ENCODE measurements at places on chromosomes 6 and 20.

DNA sequence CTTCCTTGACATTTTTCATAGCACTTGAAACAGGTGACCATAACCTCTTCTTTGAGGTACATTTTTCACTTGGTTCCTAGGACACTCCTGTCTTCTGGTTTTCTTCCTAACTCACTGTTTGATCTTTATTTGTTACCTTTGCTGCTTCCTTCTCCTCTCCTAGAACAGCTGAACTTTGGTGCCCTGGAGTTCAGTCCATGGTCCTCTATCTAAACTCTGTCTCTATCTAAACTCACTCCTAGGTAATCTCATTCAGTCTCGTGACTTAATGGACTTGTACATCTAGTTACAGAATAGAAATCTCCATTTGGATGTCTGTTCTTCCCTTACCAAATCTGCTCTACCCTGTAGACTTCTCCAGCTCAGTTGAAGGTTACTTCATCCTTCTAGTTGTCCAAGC lies 73.7 kb downstream of the SHPRH start:
- DNase-seq, result no peak

DNA sequence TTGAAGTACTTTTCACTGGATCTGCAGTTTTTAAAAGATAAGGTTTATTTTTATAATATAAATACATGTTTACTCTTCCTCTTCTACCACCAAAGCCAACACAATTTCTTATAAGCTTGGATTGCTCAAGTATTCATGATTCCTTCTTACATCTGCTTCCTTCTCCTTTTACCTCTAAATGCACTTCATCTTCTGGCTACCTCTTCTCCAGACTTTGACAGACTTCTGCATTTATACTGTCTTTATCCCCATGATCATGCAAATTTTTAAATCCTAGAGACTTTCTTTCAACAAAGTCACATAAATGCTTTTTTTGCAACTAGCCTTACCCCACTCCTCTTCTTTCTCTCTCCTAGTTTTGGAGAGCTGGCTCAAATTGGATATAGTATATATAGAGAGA lies 142.9 kb downstream of the TFAP2B start:
- DNase-seq, result no peak

- DNase-seq, result no peak
Observed at GRCh38 chr20:47810116-47810677, 24.9 kb upstream of the SULF2 start.

DNA sequence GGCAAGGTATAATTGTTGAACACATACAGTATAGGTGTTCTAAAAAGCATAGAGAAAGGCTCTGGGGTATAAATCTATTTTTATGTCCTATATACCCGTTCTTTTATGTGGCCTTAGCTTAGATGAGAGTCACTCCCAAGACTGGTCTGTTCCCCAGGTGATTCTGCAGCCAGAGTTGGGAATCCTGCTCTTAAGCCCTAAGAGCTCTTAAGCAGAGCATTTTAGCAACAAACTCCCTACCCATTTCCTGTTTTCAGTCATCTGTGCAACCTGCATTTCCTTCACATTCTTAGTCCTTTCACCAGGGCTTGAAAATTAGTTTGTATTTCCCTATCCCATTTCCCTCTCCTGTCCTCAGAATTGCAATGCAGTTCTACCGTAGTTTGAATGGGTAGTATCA lies 166.1 kb downstream of the HS3ST5 start:
- DNase-seq, result no peak

DNA sequence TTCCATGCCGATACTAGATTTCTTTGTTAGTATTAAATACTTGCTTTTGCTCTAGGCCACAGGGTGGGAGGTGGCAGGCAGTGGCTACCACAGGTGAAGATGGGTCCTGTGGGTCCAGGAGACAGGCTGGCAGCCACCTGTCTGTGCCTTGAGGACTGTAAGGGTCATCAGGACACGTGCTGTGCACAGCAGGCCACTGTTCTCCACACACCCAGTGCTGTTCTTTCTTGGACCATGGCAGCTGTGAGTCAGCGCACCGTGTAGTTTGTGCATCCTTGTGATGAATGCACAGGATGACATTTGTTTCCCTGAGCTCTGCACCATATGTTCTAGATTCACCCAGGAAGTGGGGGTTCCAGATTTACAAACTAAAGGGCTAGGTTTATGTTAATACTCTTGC lies 317.0 kb downstream of the ZFAND3 start:
- no peak for DNase-seq

DNA sequence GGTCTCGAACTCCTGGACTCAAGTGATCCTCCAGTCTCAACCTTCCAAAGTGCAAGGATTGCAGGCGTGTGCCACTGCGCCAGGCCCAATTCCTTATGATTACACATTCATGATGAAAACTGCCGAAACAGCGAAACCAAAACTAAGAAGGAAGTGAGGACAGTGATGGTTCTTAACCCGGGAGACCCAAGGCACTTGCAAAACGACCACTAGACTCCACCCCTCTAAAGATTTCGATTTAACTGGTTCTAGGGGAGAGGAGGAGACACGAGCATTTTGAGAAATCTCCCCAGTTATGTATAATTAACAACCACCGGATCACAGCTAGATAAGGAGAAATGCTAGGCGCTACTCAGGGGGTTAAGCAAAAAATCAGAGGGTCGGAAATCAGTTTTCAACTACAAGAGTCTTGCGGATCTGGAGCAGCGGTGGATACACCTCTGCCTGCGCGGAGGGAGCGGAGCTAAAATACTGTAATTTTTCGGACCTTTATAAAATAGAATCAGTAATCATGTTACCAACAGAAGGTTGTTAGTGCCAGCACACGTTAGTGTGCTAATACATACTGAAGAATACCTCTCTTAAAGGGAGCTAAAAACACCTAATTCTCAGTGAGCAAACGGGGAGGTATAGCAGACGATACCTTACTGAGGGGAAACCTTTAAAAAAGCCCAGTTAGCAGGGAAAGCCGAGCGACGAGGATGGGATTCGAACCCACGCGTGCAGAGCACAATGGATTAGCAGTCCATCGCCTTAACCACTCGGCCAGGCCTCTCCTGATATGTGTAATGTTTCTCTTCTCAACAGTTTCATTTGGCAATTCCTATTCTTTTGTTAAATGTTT lies 60.0 kb upstream of the BTN3A2 start:
- DNase-seq, result no peak

GRCh38 chr6:111777357-111777756 lies 95.9 kb downstream of the FYN start:
- DNase-seq, result no peak

DNA sequence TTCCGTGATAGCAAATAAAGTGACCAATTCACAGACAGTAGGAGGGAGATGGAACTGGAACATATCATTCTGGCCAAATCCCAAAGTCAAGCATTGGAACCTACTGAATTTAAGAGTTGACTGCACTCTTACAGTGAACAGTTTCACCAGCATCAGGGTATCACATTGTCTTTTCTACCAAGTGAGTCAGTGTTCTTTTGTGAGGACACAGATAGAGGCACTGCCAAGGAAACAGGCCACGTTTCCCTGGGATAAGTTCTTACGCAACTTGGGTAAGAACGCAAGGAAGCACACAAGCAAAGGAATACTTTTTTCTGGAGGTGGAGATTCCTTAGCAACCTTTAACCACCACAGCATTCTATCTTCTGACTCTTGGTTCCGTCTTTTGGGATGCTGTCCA lies 28.6 kb upstream of the ENPP5 start:
- DNase-seq, result no peak

DNA sequence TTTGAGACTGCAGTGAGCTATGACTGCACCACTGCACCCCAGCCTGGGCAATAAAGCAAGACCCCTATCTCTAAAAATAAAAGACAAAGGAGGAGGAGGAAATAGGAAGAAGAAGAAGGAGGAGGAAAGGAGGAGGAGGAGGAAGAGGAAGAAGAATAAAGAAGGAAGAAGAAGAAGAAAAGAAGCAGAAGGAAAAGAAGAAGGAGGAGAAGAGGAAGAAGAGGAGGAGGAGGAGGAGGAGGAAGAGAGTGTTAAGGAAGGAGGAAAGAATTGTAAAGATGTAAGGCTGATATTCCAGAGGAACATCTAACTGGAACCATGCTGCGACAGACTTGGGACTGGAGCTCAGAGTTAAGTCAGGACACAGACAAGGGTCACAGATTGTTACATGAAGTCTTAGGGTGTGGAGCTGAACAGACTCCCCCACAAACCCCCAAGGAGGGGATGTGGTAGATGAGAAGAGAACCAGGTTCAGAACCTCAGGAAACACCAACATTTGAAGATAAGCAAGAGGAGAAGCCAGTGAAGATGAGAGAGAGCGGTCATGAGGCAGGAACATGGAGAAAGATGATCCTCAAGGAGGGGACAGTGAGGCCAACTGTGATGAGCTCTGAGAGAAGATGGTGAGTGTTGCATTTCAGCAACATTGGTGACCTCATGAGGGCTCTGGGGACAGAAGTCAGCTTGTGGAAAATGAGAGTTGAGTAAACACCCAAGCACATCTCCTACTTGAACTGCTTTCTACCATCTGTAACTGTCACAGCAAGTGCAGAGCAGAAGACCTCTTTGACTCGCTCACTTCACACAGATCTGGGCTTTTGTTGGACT lies 118.2 kb downstream of the CD164 start:
- no peak for DNase-seq

DNA sequence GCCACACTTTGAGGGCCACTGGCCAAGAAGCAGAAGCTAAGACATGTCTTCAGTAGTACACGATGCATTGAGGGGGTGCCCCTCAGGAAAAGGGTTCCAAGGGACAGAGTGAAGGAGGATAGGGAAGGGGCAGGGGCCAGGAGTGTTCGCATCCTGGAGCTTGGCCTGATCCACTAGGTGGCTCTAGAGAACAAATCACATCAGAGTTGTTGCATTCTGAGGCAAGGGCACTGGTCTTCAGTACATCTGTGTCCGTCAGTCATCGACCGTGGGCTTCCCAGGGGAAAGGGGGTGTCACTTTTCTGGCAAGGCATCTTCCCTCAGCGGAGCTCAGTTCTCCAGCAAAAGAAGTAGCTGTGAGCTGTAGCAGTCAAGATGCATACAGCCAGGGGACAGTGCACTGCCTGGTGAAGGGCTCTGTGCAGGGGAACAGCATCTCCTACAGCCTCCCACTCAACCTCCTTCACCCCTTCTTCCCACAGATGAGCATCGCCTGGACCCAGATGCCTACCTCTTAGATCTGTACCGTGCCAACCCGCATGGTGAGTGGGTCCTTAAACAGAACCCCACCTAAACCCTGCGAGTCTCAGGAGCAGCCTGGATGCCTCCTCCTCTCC lies 47.8 kb downstream of the ARHGAP40 start:
- no peak for DNase-seq

DNA sequence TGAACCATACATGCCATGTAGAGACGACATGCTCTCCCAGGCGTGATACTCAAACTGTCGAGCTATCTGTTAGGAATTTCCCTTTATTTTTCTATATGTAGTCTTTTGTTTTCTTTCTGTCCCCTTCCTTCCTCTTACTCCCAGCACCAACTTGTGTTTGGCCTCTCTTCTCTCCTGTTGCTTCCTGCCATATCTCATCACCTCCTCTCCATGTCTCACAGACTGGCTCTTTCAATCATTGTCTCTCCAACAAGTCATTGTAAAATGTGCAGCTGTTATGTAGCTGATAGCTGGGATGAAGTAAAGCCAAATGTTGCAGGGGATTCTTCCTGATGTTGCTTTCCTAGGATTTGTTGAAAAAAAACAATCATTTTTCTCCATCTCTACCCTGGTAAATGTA lies 234.5 kb downstream of the TMEM242 start:
- no peak for DNase-seq
